ENCODE measurements at places on chromosomes 13 and 19.

- DNase-seq: no peak
Observed at GRCh38 chr19:48874303-48875135, 2.3 kb downstream of the PPP1R15A start.

DNA sequence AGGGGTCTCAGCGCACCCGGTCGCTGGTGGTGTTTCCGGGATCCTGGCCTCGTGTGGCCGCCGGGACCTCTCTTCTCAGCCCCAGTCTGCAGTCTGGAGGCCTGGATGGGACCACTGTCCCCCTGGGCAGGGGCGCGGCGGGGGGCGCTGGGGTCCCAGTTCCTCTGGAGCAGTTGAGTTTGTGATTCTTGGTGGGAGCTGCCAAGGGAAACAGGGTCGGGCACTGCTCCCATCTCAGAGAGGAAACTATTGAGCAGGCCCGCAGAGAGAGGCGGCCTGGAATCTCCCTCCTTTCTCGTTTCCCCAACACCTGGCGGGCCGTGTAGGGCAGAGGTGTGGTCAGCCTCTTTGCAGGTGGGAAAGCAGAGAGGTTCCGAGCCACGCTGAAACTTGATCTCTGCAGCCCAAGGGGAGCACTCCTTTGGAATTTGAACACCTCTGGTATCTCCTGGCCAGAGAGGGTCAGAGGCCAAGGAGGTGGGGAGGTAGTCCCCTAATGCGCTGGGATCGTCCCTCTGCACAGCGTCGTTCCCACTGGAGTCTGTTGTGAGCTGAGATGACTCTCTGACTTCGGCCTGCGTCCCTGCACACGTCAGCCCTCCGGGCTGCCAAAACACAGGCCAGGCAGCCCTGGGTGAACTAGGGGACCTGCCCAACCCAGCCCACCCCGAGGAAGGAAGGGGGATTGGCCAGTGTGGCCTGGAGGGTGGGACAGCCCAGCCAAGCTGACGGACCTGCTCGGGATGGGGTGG lies 741 bp downstream of the PLEKHF1 start:
- no peak for DNase-seq

DNA sequence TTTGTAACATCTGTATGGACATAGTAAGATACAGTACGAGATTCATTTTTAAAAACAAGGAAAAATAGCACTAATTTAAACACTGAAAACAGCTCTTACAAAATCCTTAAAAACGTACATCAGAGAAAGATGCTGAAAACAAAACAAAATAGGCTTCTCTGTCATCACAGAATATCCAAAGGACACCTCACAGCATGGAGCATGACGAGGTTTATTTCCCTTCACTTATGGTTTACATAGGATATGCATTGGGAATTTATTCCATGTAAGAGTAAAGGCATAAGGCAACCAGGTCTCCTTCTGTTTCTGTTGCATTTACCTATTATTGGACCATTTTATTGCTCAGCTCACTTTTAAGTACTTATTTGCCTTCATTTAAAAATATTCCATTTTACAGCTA lies 3.0 kb downstream of the KCTD12 start:
- no peak for DNase-seq

DNA sequence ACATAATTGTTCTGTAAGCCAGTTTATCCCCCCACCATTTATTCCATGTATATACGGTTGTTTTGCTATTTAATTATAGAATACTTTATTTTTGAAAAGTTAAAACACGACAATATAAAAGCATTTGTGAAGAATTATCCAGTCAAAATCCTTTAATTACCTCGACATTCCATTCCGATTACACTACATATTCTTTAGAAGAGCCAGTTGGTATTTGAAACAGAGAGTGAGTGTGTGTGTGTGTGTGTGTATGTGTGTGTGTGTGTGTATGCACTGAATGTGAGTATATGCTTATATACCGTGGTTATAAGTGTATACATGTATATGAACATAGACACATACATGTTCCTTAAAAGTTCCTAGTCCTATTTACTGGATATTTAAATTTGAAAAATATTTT lies 87.8 kb upstream of the KLF5 start:
- DNase-seq: no peak

DNA sequence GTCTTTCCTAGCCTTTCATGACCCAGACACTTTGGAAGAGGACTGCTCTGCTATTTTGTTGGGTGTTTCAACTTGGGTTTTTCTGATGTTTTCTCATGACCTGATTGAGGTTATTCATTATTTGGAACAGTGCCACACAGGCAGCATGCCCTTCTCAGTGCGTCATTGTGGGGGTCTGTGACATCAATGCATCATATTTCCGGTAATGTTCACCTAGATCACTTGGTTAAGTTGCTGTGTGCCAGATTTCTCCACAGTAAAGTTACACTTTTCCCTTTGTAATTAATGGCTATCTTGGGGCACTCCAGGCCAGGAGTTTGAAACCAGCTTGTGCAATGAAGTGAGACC lies 124.4 kb downstream of the SIPA1L3 start:
- no peak for DNase-seq

DNA sequence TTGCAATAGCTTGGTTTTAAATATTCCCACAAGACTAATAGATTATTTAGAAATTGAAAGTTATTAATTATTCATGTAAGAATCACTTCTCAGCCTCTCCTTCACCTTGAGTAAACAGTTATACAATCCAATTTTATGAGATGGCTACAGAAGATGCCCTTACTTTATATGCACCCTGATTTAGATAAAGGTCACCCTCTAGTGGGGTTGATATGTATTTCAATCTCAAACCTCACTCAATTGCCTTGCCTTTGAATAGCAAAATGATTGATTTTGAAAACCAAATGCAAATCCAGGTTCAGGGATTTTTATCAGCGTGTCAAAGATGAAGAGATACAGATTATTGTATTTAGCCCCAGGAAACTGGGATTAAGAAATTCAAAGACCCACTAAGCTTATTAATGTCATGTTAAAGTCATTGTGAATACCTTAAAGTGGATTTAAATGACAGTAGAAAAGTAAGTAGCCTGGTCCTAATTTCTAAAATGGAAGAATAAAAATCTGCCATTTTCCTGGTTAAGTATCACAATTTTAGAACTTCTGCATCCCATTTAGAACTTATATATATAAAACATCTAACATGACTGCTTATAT lies 305.1 kb downstream of the ITGBL1 start:
- DNase-seq: no peak

GRCh38 chr19:58097781-58098681 lies at the start of gene ZSCAN18:
Gene ZSCAN18, minus strand, starts transcription at chr19:58098231. Its CDS starts 7,964 bp downstream, at chr19:58090267.
- peak; percentile 95 for DNase-seq

- peak; percentile 63 for DNase-seq
Observed at GRCh38 chr19:1825909-1826556, 14.0 kb upstream of the ATP8B3 start.

DNA sequence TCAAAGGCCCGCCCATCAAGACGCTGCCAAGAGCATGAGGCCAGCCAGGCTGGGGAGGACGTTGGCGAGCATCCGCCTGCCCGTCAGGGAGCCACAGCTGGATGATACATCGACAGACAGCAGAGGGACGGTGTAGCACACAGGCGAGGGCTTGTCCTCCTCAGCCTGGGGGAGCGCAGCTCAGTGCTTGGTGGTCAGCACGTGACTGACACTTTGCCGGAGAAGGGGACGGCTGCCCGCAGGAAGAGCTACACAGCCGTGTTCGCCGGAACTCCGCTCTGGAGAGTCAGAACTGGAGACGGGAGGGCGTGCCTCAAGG lies 34.1 kb downstream of the CSNK1G2 start:
- DNase-seq: no peak

GRCh38 chr13:59542303-59542702 lies 621.4 kb downstream of the DIAPH3 start:
- DNase-seq: no peak

- no peak for DNase-seq
Observed at GRCh38 chr19:47398707-47399597, 20.4 kb downstream of the MEIS3 start.

DNA sequence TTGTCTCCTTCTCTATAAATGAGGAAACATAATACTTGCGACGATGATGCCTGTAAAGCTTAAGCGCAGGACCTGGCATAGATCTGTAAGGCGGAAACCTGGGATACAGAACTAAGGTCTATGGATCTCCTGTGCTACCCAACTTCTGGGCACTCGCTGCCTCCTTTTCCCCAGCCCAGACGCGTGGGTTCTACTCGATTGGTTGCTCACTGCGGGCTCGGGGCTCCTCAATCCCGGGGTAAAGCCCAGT lies 615 bp upstream of the PSMC4 start:
- DNase-seq: no peak

DNA sequence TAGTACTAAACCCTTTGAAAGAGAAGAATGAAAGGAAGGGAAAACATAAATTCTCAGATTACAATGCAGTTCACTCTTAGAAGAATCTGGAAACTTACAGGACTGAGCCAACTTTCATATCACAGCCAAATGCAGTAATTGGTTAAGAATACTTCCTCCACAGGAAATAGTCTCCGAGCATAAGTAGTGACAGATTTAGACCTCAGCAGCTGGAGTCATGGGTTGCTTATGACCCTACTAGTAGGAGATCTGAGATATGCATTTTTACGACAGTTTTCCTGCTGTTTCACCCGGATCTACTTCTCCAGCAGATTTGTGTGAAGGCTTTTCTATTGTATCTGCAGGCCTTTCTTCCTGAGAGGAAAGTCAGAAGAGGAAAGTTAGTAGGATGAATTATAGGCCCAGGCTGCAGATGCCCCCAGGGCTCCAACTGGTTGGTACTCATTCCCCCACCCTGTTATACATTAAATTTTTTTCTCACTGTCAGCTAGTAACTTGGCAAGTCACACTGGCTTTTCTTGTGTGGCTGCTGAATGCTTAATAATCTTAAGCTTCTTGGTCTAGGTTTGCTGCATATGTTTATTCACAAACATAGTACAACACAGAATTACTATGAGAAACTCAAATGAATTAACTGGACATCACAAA lies 1241.5 kb upstream of the MIR17HG start:
- DNase-seq: no peak

GRCh38 chr19:1169411-1169791 lies 4.7 kb downstream of the SBNO2 start:
- DNase-seq: no peak

DNA sequence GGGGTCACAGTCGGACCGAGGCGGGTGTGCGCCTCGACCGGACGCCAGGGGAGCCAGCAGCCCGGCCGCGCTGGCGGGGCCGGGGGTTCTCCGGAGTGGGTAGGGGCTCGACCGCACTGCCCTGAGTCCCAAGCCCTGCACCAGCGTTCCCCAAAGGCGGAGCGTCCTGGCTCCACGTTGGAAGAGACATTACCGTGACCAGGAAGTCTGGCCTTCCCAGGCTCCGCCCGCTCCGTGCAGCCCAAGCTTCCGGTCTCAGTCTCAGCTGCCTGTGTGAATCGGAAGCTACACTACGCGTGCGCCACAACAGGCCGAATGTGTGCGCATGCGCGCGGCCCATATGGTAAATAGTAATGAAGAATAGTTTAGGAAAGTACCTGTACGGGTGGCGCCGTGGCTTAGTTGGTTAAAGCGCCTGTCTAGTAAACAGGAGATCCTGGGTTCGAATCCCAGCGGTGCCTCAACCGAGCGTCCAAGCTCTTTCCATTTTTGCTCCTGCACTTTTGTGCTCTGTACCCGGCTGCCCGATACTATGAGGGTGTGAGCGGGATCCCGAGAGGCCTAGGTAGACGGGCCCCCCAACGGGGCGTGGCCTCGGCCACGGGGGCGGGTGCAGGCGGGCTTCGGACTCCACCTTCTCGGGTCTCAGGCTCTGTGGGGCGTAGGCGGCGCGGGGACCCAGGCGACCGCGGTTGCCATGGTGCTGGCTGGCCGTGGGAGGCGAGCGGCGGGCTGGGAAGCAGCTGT lies 17.3 kb upstream of the LRP3 start:
- DNase-seq: peak; percentile 96

- no peak for DNase-seq
Observed at GRCh38 chr13:33582121-33582520, 235.8 kb upstream of the RFC3 start.

DNA sequence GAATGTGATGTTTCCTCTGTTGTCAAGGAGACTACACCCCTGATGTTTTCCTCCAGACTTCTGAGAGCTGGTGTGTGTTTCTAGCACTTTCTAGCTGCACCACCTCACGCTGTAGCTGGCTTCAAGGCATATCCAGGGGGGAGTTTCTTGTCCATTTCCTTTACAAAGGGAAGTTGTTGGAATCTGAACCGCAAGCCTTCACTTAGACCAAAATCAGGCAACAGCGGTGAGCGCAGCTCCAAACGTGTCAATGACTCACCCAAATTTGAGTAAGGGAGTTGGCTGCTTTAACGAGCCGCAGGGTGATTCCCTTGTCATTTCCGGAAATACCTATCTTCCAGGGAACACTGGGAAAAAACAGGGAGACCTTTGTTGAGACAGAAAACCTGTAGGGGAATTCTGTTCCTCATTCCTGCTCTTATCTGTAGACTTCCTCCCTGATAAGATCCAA lies 2.5 kb downstream of the LDLR start:
- no peak for DNase-seq

GRCh38 chr19:49830766-49831165 lies 12.7 kb downstream of the MED25 start:
- no peak for DNase-seq

GRCh38 chr13:99363949-99364348 lies 56.8 kb upstream of the GPR183 start:
- no peak for DNase-seq

DNA sequence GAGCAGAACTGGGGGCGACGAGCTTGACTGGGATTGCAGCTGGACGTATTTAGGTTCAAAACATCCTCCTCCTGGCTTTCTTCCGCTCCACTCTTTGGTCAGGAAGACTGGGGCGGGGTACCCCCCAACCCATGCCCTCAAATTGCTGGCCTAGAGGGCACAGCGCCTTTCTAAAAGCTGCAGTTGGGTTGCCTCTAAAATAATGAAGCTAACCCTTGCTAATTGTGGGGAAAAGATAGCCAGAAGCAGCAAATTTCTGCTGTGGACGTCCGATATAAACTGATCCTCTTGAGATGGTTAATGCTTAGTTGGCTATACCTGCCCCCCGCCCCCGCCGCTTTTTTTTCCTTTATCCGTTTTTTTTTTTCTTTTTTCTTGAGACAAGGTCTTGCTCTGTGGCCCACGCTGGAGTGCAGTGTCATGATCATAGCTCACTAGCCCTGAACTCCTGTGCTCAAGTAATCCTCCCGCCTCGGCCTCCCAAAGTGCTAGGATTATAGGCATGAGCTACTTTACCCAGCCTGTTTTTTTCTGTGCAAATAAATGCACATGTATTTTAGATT lies 754 bp upstream of the CHERP start:
- no peak for DNase-seq

GRCh38 chr13:44651724-44652123 lies 75.6 kb upstream of the TSC22D1 start:
- no peak for DNase-seq

DNA sequence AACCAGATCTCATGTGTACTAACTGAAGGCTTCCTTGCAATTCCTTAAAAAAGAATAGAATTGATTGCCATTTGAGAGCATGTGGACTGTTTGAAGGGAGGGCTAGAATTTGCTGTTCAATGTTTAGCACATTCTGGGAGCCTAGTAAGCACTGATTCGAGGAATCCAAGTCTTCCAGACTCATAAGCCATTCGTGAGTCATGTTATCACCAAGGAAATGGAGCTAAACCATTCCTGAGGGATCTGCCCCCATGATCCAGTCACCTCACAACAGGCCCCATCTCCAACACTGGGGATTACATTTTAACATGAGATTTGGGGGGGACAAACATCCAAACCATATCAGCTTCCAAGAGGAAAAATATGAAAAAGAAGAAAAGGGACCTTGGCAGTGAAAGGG lies 276.4 kb downstream of the KCNRG start:
- DNase-seq: no peak

GRCh38 chr19:57171551-57172081 lies 4.3 kb upstream of the DUXA start:
- DNase-seq: peak; percentile 3

Measured in stimulated activated CD8-positive, alpha-beta memory T cell treated with anti-CD3 and anti-CD28 coated beads, Interleukin-4, amount 100 ng/mL, for 4 hours (primary cell).